Bronchial epithelial cell (primary cell): ENCODE measurements at places on chromosomes 5 and 9. TPM values are rescaled to one million over a fixed set of nuclear protein-coding genes. Genes with fewer than 3 reads are reported as not detected.

The CDX1 gene
- not detected in 2 replicates for total RNA-seq

DNA sequence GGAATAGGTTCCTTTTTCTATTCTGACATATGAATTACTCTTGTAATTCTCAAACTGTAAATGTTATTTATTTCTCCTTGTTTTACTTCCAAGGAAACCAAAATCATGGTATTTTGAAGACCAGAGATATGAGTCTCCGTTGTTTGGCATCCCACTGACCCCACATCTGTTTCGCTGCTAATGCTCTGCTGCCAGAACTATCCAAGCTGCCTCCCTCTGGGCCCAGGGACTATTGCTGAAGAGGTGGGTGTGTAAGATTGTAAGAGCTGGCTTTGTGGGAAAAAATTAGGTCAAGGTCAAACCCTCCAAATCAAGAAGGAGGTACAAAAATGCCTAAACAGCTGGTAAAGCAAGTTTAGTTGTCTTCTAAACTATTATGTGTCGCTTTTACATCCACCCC is 129.4 kb upstream of the MYO10 start:
- no peak for DNase-seq

The EFNA5 gene
- 3.9 and 5.9 TPM in 2 replicates for total RNA-seq

DNA sequence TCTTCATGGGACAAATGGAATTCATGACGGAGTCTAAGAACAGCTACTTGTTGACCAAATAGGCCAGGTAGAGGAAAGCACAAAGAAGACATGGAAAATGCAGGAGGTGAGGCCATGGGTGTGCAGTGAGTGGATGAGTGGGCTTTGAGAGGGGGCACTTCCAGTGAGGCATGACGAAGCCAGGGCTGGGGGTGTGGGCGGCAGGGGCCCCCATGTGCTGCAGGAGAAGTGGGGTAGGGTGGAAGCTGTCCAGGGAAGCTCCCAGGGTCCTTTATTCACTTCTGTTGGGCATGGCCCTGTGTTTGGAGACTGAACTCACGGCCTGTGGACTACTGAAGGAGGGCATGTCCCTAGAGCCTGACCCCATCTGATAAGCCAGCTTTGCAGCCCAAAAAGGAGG is 127.6 kb upstream of the SLC25A48 start:
- no peak for DNase-seq

- DNase-seq, result no peak
Observed at GRCh38 chr5:163963881-163964280, 458.5 kb downstream of the MAT2B start.

DNA sequence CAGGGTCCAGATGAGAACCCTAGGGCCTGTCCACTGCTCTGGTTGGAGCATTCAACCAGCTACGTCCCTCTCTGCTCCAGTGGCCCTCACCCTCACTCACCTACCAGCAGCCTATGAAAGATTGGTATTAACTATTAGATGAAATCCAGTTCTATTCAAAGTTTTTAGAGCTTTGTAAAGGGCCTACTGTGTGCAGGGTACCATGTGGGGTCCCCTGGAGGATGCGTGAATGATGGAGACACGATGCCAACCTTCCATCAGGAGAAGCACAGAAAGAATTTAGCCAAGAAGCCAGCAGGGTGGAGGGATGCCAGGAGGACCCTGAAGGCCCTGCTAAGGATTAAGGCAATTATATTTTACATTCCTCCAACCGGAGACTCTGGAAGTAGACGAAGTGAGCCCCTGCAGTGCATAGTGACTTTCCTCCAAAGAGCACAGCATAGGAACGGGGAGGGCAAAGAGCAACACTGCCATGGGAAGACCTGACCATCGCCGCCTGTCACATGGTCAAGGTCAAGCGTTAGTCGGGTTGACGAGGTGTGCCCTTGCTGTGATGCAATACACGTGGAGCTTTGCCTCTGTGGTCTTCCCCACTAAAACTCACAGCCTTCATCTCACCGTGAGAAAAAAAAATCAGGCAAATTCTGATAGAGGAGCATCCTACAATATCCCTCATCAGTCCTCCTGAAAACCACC is 22.8 kb upstream of the ANKRD33B start:
- DNase-seq, result no peak

The LPAR1 gene
- 9.0 and 16.8 TPM in 2 replicates for total RNA-seq

The ROR2 gene
- 0.13 and 0.26 TPM in 2 replicates for total RNA-seq

DNA sequence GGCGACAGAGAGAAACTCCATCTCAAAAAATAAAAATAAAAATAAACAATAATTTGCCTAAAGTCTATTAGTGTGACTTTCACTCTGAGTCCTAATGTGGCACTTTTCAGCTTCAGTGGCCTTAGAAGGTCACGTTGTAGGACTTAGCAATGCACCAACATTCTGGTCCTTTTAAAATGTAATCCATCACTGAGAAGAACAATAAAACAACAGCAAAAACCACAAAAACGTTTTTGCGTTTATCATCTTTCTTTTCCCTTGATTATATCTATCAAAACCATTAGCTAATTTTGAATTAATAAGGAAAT is 190.1 kb upstream of the ZNF608 start:
- DNase-seq, result no peak

The GRK6 gene
- total RNA-seq, result 22.9 and 41.1 TPM in 2 replicates

DNA sequence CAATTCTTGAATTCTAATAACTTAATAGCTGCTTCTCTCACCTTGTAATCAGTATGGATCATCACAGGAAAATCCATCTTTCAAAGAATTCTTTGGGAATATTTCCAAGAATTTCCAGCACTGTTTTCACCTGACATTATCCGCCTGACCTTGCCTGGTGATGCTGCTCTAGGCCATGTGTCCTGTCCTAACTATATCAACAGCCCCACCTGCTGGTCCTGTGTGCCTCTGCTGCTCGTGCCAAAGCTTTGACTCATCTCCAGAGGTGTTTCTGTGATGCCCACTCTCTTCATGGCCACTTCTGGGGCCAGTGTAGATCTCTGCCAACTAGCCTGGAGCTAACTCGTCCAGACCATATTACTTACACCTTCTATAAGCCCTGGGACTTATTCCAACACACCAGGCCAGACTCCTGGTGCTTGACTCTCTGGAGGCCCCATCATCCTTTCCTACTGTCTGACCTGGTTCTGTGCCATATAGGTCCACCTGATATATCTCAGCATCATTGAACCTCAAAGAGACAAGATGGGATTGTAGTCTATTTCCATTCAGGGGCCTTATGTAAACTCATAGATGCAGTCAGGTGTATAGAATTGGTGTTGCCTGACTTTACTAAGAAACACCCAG is 67.5 kb upstream of the CKMT2 start:
- DNase-seq, result peak; percentile 71

DNA sequence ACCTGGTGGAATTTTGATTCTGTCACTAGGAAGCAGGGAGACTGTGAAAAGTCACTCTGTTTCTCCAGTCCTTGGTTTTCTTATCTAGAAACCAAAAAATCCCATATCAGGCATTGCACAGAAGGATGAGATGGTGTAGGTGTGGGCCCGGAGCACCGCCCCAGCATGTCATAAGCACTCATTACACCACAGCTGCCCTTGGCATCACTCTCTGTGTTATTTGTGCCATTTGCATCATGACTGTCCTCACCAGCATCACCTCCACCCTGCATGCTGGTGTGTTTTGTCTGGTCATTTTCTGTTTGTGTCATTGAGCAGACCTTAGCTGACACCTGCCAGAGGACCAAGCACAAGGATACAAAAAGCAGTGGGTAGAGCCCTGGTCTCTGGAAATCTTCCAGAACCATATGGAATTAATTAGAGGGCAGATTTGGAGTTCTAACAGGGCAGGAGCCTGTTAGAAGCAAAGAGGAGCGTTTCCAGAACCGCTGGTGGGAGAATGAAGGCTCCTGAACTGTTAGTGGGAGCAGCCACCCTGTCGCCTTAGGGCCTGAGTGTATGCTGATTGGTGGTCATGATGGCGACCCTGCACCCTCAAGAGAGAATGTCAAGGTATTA is 99.3 kb downstream of the AMBP start:
- DNase-seq, result no peak

DNA sequence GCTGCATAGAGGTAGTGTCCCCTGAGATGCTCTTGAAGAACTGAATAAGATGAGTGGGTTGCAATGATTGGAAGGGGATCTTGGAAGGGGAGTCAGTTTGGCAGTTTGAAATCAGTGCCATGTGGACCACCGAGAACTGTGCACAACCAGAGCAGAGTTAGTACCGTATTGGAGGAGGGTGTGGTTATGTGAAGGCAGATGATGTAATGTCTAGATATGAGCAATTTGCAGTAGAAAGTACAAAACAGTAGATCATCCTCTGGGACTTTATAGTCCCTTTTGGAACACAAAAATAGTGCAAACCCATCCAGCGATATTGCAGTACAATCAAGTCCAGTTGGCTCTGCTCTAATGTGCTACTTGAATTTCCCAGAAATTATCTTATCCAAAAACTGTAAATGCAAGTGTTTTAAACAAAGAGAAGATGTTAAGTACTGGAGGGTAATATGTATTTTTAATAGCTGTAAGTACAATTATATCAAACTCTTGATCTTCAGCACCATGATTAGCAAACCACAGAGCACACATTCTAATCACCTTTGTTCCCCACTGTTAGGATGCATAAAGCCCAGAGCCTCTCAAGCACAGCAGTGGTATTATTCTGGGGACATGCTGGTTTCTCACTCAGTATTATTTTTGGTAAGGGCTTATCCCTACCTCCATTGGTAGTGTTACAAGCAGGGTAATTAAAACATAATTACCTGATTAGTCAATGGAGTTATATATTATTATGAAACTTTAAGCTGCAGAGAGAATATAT is 41.5 kb downstream of the MEGF10 start:
- DNase-seq, result no peak

The PCDHB14 gene
- total RNA-seq, result 0.26 and 0.77 TPM in 2 replicates

The WNK2 gene
- total RNA-seq, result under 0.01 and 0.64 TPM in 2 replicates

- DNase-seq, result no peak
Observed at GRCh38 chr5:14213813-14214585, 70.9 kb downstream of the TRIO start.

GRCh38 chr5:62931153-62931950 is 352.7 kb downstream of the LRRC70 start:
- no peak for DNase-seq

DNA sequence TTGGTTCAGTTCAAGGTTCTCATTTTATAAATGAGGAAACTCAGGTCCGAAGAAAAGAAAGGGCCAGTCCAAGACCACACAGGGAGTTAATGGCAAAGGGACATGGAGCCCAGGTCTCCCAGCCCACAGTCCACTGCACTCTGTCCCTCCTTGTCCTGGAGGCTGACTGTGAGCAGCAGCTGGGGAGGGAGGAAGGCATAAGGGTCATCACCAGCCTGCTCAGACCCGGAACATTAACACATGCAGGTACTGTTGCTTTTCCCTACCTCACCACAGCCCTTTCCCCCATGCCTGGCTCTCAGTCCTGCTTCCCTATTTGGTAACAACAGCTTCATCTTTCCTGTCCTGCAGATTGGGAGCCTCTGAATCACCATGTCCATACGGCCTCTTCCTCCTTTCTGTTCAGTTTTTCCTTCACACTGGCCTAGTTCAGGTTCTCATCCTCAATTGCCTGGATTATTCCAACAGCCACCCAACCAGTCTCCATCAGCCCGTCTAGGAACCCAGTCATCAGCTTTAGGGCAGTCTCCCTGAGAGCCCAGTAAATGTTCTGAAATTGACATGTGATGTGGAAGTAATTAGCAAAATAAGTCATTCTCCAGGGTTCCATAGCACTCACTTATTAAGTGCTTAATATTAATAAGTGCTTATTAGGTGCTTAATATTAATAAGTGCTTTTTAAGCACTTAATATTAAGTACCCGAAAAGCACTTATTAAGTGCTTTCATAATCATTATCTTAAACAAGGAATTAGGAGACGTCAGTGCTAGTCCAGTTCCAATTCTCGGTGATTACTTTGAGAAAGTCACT is 4.3 kb downstream of the GPX3 start:
- DNase-seq, result peak; percentile 29

The HK3 gene
- total RNA-seq, result under 0.01 TPM in 1 of 2 replicates, not detected in the other

The SMIM32 gene
- not detected in 2 replicates for total RNA-seq

- DNase-seq, result peak; percentile 63
Observed at GRCh38 chr5:92741906-92742305, 839.1 kb downstream of the NR2F1-AS1 start.

- DNase-seq, result no peak
Observed at GRCh38 chr5:98775246-98776065, 2.0 kb downstream of the RGMB start.

- no peak for DNase-seq
Observed at GRCh38 chr9:70642341-70642740, 227.9 kb upstream of the KLF9 start.

The GCNT1 gene
- 3.7 and 4.5 TPM in 2 replicates for total RNA-seq

The ZNF618 gene
- total RNA-seq, result 1.3 and 1.6 TPM in 2 replicates

DNA sequence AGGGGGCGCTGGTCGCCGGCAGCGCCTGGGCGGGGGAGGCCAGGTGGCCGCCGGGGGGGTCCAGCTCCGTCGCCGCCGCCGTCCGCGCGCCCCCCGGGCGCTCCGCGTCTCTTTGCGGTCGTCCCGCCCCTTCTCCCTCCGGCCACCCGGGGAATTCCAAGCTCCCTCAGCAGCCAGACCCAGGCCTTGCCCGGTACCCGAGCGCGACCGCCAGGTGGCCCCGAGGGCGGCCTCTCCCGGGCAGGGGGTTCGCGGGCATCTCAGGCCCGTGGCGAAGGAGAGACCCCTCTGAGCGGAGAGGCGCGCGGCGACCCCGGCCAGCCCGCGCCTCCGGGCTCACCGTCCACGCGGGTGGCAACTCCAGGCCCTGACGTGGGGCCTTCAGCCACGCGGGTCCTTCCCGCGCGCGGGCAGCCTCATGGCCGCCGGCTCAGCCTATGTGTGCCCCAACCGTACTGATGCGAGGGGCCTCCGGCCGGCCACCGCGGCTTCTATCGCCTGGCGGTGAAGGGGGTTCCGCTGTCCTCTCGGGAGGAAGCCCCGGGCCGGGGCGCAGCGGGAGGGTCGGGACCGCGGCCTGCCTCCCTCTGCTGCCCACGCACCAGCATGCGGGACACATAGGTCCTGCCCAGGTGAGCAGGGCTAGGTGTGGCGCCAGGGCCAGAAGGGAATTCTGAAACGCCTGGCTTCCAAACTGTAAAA is 529 bp upstream of the NRARP start:
- no peak for DNase-seq

The SLC4A9 gene
- total RNA-seq, result 0.38 TPM in 1 of 2 replicates, not detected in the other

DNA sequence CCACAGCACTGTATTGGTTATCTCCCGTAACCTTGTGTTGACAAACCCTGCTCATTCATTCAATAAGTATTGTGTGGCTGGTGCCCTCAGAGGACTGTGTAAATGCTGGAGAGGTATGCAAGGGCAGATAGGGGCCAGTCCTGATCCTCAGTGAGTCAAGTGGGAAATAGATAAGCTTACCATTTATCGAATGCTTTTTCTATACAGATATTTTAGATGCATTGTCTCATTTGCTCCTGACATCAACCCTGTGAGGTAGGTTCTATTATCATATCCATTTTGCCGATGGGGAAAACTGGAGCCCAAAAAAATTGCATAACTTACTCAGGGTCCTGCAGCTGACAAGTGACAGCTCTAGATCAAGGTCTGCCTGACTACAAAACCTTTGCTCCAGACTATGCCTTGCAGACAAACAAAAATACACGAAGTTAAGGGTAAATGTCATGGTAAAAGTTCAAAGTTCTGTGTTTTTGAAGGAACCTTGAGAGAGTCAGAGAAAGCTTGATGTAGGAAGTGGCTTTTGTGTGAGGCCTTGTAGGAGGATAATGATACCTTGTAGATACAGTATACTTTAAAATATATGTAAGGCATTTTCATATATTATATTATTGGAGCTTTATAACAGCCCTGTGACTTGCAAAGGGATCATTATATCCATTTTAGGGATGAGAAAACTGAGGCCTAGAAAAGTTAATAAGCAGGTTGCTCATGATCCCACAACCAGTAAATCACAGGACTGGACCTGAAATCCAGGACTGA is 22.7 kb downstream of the CYFIP2 start:
- no peak for DNase-seq

The TAF11L10 gene
- total RNA-seq, result not detected in 2 replicates

GRCh38 chr9:15137089-15137488 is 169.9 kb downstream of the TTC39B start:
- DNase-seq, result no peak
